ENCODE measurements at places on chromosomes 4 and X.

DNA sequence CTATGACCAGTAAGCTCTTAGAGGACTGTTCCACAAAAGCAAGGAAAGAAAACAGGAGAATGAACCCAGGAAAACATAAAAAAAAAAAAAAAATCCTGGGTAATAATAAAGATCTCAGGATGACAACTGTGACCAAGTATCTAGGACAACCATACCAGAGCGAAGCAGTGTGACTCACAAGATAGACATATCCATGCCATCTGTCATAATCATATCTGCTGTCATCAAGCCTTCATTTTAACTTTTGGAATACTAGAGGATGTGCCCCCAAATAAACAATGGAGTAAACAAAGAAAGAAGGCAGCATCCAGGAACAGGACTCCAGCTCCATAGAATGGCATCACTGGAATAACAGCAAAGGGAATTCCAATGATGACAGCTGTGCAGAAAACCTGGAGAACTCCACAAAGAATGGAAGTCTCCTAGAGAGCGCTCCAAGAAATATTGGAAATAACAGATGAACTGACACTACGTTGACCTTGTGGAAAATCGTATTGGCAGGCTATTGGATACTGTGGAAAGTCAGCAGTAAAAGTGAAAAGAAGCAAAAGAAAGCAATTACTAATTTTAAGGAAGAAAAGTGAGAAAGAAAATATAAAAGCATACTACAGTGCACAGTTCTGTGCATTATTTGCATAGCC, 35.3 kb downstream of the HPGDS start:
- no peak for DNase-seq

GRCh38 chrX:150219374-150220185, 143.5 kb upstream of the MAMLD1 start:
- DNase-seq: no peak

DNA sequence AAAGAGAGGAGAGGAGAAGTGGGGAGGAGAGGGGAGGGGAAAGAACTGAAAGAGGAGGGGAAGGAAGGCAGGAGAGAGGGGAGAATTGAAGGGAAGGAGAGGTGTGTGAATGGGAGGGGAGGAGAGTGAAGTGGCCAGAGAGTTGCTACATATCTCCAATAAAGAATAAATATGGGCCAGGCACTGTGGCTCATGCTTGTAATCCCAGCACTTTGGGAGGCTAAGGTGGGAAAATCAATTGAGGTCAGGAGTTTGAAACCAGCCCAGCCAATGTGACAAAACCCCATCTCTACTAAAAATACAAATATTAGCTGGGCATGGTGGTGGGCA, 482.4 kb downstream of the NAF1 start:
- DNase-seq: no peak

DNA sequence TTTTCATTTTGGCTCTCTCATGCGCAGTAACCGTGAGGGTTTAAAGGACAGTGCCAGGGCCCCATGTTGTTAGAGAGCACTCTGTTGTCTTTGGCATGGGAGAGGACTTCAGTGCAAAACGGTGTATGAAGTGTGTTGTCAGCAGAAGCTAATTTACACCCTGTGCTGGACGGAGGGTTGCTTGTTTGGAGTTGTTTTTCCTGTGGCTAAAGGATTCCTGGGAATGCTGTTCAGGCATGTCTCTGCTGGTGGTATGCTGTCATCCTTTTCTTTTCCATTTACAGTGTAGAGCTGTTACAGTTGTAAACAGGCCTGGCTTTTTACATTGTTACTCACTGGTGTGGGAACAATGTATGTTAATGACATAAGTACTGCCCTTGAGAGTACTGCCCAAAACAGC, 206.3 kb downstream of the CBR4 start:
- DNase-seq: no peak
